ENCODE measurements at places on chromosomes 3 and 15.

DNA sequence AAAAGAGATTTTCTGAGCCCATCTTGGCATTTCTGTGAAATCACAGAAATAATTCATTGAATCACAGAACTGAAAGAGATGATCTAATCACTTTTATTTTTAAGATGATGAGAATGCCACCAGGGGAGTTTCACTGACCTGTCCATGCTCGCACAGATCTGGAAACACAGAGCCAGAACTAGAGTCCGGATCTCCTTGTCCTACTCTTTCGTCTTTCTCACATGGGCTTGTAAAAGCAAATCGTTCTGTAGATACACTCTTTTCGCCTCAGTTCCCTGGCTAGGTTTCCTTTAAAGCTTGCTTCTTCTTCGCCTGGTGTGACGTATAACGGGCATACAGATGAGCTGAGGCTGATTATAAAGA is 122.5 kb upstream of the SPRED1 start:
- DNase-seq: no peak

GRCh38 chr3:1623896-1624295 is 474.8 kb upstream of the CNTN4 start:
- DNase-seq: no peak

- DNase-seq: no peak
These were observed 793.5 kb upstream of the CADM2 start for GRCh38 chr3:84165328-84165727.

DNA sequence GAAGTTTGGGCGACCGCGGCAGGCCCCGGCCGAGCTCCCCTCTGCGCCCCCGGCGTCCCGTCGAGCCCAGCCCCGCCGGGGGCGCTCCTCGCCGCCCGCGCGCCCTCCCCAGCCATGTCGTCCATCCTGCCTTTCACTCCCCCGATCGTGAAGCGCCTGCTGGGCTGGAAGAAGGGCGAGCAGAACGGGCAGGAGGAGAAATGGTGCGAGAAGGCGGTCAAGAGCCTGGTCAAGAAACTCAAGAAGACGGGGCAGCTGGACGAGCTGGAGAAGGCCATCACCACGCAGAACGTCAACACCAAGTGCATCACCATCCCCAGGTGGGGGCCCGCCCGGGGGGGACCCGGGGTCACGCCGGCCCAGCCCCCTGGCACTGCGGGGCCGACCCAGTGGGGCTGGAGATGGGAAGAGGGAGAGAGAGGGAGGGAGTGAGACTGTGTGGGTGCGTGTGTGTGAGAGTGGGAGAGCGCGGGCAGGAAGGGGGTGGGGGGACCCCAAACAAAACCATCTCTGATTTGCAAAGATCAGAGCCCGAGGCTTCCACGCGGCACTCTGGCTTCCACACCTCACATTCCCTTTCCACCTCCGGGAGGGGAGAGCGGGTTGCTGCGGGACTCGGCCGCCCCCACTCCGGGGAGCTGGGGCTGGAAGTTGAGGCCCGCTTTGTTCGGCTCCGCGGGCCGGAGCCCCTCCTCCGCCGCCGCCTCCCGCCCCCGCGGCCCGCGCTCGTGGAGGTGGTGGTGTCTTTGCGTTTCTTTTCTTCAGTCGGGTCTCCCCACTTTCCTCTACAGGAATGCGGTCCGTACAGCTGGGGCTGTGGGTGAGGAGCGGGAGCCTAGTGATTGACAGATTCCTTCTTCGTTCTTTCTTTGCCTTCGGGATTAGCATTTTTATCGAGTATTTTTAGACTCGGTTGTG is 898 bp downstream of the SMAD3 start:
- no peak for DNase-seq

DNA sequence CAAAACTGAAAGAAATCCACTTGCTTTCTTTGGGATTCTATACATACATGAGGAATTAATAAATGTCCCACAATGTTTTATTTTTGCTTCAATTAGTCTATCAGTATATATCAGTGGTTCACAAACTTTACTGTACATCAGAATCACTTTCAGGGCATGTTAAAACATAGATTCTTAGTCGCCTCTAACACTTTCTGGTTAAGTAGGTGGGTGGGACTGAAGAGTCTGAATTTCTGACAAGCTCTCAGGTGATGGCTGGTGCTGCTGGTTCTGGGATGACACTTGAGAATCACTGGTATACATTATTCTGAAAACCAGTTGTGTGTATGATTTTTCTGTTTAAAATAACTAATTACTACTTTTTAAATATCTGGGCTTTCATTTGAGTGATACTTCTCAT is 393.3 kb downstream of the TBC1D5 start:
- no peak for DNase-seq

DNA sequence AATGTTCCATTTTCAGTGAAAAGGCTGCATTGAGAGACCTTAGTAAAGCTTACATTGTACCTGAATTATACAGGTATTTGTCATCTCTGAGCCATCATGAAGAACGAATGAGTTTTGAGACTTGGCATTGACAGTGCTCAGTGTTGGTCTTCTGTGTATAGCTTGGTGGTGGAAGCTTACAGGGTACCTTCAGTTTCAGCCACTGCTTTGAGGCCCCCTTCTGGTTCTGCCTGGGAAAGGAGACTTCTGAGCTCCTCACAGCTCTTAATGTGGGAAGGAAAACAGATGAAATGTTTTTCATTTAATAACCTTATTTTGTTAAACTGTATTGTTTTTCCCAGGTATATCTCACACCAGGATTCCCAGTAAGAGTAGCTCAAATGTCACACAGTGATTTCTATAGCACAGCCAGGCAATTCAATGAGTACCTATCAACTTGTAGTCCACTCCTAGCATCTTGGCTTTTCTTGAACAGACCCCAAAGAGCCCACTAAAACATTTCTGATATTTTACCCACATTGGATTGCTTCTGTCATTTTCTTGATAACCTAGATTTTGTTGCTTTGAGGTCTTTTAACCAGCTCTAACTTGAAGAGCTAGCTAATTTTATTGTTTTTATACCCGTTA is 5.6 kb downstream of the SERPINI1 start:
- DNase-seq: no peak

DNA sequence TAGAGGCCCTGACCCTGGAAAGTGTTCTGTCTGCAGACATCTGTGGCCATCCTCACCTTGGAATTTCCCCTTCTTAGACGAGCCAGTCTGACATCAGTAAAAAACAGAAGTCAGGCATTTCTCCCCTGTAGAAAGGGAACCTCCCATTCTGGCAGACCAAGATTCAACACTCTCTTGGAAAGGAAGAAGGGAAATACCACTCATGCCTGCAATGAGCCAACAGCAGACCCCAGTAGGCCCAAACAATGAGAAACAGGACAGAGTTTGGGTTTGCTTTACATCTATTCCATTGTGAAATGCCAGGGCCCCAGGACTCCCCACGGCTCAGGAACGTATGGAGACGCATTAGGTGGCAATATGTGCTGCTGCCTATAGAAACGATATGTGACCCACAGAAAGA is 264.0 kb upstream of the NSMCE3 start:
- DNase-seq: no peak

DNA sequence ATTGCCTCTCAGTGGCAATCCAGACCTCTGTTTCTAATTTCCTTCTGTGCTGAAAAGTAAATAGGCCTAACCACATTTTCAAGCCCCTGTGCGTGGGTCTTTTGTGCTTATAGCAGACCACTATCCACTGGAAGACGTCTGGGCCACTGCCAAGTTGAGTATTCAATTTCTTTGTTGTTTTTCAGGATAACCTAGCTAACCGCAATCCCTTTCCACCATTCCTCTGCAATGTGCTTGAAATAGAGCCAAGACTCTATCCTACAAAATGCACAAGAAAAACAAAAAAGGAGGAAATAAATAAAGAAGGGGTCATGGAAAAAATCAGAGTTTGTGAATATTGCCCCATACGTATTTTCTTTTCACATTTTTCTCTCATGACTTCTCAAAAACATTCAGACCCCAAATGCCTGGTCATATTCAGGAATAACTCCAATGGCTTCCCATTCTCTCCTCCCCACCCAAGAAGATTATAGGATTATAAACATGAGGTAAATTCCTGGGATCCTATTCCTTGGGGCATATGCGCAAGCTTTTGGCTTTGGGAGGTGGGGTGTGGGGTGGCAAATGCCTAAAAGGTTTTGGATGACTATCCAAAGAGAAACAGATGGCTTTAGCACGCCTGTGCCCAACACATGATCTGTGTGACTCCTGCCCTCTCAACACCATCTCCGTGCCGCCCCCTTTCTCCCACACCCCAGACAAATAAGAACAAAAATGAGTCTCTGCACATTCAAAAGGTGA is 217.9 kb upstream of the THBS1 start:
- DNase-seq: no peak

- DNase-seq: no peak
These were observed 37.2 kb downstream of the AMOTL2 start for GRCh38 chr3:134337071-134337482.

- DNase-seq: peak; percentile 39
These were observed 64.6 kb downstream of the CYP11A1 start for GRCh38 chr15:74302821-74303359.

DNA sequence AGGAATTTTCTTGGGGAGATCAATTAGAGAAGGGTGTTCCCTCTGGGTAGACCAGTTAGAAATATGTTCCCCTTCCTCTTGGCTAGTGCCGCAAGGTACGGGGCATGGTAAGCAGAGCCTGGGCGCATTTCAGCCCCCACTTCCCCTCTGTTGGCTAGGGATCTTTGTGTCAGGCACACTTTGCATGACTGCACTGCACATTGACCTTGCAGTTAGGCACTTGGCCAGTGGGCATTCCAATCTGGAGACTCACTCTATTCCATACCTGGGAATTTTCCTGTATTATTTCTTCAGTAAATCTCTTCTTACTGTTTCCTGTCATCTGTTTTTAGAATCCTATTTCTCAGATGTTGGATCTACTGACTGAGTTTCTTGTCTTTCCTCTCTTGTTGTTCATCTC is 30.0 kb upstream of the CACNA1D start:
- DNase-seq: no peak

DNA sequence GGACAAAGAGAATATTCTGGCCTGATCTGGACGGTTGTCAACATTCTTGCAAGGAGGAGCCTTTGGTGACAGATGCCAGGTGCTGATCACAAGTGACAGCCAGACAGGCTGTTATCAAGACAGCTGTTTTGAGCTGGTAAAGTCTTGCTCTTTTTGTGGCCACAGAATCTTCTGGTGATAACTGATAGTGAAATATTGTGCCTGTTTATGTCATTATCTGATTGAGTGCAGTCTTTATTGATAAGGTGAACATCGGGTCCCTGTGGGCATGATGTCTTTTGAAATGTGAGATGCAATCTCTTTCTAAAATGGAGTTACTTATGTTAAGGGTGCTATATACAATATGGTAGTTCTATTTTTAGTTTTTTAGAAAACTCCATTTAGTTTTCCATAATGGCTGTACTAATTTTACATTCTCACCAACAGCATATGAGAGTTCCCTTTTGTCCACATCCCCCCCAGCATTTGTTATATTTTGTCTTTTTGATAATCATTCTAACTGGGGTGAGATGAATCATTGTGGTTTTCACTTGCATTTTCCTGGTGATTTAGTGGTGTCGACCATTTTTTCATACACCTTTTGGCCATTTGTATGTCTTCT is 10.7 kb downstream of the CEP63 start:
- DNase-seq: no peak

GRCh38 chr3:14513566-14514322 is 26.4 kb downstream of the GRIP2 start:
- DNase-seq: no peak

DNA sequence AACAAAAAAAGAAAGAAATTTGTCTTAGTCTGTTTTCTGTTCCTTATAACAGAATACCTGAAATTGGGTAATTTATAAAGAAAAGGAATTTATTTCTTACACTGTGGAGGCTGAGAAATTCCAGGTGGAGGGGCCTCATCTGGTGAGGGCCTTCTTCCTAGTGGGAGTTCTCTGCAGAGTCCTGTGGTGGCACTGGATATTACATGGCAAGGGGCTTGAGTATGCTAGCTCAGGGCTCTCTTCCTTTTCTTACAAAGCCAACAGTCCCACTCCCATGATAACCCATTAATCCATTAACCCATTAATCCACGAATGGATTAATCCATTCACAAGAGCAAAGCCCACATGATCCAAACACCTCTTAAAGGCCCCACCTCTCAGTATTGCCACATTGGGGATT is 2.9 kb upstream of the SATB1 start:
- DNase-seq: no peak

Measured in activated CD4-positive, alpha-beta T cell treated with anti-CD3 and anti-CD28 coated beads for 24 hours (primary cell).